ENCODE measurements at places on chromosomes 7 and 10.

GRCh38 chr7:141045126-141045841 is 28.6 kb upstream of the TMEM178B start:
- no peak for DNase-seq

GRCh38 chr7:31102151-31102972 is 50.3 kb downstream of the ADCYAP1R1 start:
- DNase-seq: no peak

DNA sequence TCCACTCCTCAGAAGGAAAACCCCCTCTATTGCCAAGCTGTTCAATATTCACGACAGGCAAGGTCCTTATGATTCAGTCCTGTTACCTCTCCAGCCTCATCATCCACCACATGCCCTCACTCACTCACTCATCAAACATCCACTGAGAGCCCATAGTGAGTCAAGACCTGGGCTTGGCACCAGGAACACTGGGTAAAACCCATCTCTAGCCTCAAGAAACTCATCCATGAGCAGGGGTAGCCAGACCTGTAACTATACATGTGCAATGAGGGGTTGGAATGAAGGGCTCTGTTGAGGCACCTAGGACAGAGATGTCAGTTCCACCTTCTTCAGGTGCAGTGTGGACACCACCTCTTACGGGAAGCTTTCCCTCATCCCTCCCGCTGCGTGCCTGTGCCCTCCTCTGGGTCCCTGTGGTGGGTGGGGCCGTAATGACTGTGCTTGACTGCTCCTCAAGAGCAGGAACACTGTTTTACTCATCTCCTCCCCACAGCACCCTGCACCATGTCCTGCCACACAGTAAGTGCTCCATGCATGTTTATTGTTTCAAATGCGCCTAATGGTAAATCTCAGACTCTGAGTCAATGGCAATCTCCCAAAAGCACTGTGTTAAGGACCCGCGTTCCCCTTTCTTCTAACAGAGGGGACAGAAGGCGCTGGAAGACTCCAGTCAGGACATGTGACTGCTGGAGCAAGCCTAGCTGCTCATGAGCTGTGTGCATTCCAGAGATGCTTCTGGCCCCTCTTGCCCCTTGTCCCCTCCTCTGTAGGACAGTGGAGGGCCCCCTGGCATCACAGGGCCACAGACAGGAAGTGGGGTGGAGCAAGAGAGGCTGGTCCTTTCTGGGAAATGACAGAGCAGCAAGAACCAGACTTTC is 95.4 kb downstream of the HIPK2 start:
- no peak for DNase-seq

DNA sequence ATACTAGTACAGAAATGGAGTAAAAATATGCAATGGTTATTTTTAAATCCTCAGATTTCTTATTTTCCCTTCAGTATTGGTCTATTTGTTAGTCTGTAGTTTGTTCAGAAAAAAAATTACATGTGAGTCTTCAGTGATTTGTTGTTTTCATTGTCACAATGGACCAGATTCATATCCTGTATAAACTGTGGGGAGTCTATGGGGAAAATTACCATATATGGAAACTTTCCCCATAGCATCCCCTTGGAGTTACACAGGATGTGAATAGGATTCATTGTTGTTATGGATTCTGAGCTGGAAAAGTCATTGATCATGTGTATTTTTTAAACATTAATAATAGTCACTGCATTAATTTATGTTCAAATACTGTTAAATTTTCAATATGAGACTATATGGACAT is 72.6 kb downstream of the ST7 start:
- no peak for DNase-seq

DNA sequence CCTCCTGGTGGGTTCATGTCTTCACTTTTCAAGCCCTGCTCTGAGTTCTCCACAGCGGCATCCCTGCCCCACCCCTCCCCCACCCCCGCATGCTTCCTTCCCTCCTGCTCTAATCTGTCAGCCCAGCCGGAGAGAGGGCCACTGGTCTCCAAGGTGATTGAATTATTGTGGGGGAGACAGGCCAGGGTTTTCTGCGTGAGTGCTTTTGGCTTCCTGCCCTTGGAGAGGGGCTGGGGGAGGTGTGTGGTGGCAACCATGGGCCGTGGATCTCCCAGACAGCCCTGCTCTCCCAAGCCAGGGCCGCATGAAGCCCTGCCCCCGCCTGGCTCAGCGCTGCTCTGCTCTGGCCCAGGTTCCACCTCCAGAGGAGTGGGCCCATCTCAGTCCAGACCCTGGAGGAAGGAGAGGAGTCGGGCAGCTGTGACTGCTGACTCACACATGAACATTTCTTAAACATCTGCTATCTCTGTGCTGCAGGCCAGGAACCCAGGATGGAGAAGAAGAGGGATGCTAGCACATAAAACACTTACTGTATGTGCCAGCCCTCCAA is 109.9 kb downstream of the ZMIZ1 start:
- DNase-seq: peak; percentile 15

GRCh38 chr7:21134631-21135030 is 293.3 kb upstream of the SP4 start:
- no peak for DNase-seq

DNA sequence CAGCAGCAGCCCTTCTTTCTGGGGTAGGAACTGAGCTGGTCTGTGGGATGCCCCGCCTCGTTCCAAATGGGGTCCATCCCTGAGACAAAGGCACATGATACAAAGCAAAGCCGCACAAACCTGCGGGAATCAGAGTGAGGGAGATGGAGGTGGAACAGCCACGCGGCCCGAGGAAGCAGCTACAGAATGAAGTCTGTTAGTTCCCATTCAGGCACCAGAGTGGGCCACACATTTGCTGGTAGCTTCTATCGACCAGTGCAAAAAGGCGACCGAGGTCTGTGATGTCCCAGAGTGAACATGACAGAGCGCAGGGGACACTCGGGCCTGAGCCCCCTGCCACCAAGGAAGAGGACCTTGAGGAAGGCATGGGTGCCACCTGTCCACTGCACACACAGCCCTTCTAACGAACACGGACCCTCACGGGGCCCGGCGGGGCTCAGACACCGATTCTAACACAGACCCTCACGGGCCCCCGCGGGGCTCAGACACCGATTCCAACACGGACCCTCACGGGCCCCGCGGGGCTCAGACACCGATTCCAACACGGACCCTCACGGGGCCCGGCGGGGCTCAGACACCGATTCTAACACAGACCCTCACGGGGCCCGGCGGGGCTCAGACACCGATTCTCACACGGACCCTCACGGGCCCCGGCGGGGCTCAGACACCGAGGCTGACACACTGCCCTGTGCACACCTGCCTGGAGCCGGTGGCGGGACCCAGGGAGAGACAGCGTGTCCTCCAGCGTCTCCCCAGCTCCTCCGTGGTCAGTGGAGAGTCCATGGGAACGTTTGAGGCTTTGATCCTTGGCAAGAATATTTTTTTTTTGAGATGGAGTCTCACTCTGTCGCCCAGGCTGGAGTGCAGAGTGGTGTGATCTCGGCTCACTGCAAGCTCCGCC is 32.8 kb upstream of the FAM20C start:
- DNase-seq: no peak

- DNase-seq: no peak
These were observed 24.1 kb downstream of the FZD1 start for GRCh38 chr7:91288208-91288824.

- no peak for DNase-seq
These were observed 42.6 kb upstream of the MYL10 start for GRCh38 chr7:101671371-101672356.

GRCh38 chr7:586494-586893 is 66.8 kb upstream of the PDGFA start:
- DNase-seq: no peak

- no peak for DNase-seq
These were observed 31.4 kb upstream of the CREB3L2 start for GRCh38 chr7:138033241-138033640.

DNA sequence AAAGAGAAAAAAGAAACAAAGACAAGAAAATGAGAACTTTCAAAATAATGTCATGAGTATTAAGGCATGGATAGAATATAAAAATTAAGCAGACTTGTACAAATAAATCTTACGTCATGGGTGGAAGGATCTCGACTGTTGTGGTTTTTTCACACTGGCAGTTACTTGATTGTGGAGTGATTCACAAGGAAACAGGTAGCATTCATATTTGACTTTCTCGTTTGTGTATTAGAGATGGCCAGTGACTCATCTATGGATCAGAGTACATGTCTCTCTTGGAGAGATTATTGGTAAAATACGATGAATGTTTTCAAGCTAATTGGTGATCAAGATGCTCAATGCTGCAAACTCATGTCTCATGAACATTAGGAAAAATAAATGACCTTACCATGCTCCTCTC is 564.3 kb downstream of the GATA3 start:
- no peak for DNase-seq

DNA sequence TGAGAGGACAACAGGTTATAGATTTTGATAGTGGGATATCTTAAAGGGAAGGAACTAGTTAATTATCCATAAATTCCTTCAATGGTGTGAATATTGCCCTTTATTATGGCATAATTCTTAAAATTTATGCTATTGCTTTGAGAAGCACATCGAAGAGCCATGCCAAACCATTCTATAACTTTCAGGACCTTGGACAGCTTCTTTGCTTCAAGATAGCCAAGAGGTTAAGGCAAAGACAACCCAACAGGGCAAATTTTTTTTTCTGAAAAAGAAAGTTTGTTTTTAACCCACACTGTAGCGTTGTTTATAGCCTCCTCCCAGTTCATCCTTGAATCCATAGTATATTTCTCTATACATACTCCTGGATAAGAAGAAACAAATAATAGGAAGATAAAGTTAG is 103.2 kb downstream of the NRG3 start:
- DNase-seq: no peak

DNA sequence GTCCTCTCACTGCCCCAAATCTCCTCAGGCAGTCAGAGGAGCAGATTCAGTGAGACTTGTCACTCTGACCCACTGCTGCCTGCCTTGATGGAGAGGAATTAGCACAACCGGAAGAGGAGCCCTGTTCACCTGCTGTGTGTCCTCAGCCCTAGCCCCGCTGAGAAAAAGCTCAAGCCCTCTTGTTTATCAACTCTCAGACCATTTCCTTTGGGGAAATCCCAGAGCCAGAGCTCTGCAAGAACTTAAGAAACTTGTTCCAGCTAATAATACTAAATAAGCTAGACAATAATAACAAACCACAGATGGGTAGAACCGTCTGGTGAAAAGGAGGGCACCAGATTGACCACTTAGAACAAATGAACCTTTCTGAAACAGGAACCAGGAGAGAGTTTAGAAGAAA is 37.7 kb upstream of the ITGB1 start:
- DNase-seq: no peak

DNA sequence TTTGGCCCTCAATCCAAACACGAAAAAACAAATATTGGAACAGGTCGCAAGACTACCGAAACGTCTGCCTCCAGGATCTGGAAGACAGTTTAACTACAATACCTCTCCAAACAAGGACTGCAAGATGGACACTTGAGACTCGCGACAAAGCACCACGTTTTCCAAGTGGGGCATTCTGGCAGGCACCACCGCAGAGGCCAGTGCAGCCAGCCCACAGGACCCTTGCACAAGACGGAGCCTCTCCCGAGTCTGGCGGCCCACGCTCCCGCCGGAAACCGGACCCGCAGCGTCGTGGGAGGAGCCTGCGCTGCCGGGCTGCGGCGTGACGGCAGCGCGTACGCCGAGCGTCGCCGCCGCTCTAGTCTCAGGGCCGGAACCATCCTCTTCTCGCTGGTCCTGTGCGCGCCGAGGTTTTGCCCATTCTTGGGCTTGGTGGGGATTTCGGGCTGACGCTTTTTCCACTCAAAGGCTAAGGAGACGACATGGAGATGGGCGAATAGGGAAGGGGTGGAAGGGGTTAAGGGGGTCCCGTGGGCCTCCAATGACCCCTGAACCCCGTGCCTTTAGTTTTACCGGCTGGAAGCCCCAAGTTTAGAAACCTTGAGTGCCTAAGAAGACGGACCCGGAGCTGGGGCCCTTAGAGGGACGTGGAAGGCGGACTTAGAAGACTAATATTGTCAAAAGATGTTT is at the start of gene ORC5:
Gene ORC5 (minus strand): TSS at position 283 of the 690 bp plus-strand sequence. CDS start 109 bp downstream, at position 174.
- DNase-seq: no peak

GRCh38 chr7:2521952-2522591 is 2.5 kb downstream of the LFNG start:
- DNase-seq: no peak

DNA sequence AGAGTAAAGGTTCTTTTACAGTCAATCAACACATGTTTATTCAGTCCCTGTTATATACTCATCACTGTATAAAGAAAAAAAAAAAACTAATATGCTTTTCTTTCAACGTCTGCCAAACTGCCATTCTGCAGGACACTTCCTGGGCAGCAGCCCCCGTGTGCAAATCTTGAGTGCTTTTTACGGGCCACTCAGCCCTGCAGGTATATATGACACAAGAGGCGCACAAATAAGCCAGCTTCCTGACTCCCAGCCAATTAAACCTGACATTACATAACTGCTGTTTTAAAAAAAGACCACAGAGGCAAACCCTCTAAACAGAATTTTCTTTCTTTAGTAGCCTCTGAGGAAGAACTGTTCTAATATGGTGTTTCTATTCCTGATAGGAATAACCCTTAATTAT is 263.0 kb upstream of the NEBL start:
- no peak for DNase-seq

DNA sequence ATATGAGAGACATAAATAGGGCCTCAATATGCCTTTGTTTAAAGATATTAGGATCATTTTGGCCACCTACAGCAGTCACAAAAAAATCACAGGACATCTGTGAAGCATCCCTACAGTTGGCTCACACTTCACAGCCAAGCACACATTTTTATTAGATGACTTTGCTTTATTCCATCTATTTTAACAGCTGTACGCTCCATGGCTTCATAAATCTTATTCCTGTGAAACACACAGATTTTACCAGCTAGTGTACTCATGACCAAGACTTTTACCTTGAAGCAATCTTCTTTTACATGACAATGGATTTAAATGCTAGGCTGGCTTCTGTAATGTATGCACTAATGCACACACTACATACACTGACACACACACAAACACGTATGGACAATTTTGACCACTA is 254.8 kb upstream of the PITRM1 start:
- DNase-seq: no peak

DNA sequence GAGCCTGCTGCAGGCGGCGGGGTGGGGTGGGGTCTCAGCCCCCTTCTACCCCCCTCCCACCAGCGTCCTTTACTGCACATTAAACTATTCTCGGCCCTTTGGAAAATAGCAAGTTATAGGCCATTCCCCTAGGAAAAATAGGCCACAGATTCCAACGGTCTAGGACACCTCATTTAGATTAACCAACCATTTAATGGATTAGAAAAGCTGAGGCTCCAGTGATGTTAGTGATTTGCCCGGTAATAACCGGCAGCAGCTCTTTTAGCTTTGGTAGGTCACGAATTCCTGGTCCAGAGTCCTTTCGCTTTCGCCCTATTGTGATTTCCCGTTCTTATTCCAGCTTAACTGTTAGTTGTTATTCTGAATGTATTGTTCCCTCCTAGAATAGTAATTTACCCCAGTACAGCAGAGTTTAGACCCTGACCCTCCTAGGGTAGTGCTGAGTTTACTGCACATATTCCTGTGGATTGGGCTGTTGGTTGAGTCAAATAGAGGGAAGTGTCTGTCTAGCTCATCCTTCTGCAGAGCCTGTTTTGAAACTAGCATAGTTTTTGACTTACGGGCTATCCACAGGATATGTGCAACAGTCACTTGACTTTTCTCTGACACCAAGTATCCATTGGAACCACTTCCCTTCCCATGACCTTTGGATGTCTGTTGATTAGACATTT is 754 bp downstream of the GSTO1 start:
- DNase-seq: no peak

All from cortex of kidney (tissue), 1 donor.